Fibroblast of the aortic adventitia (primary cell): ENCODE measurements at places on chromosomes 1 and 21. TPM values are rescaled to one million over a fixed set of nuclear protein-coding genes. Genes with fewer than 3 reads are reported as not detected.
A peak's percentile ranks its signal among the peaks of the same experiment; 100 is the strongest.

DNA sequence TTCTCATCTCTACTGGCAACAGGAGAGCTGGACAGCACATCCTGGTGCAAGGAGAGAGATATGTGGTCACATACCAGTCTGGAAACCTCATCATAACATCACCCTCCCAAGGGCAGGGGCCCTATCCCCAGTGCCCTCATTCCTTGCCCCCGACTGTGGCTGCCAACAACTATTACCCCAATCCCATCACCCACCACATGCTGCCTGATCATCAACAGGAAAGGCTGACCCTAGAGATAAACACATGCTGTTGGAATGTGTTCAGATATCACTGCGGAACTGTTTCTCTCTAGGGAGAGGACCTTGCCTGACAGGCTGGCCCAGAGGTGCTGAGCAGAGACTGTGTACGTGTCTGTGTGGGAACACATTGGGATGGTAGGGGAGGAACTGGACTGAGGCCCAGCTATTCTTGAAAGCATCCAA lies 4.5 kb upstream of the INKA2 start:
- DNase-seq = peak; percentile 30

- peak; percentile 25 for DNase-seq
Observed at GRCh38 chr1:938088-938683, 14.5 kb downstream of the SAMD11 start.

GRCh38 chr1:218401441-218401997 lies 56.4 kb downstream of the TGFB2 start:
- no peak for DNase-seq

DNA sequence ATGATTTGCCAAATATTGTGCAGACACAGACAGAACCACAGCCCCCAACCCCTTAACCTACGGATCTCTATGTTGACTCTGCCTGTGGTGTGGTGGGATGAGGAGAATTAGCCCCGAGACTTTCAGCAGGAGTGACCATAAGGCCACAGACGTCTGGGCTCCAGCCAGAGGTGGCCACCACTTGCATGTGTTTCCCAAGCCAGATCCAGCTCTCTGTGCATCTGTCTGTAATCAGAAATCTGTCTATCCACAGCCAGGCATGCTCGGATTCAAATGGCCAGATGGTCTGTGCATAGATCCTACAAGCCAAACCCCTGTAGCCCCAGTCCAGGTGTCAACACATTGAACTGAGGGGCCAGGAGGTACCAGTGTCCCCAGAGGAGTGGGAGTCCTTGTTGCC lies 140.6 kb downstream of the SYF2 start:
- DNase-seq = no peak

DNA sequence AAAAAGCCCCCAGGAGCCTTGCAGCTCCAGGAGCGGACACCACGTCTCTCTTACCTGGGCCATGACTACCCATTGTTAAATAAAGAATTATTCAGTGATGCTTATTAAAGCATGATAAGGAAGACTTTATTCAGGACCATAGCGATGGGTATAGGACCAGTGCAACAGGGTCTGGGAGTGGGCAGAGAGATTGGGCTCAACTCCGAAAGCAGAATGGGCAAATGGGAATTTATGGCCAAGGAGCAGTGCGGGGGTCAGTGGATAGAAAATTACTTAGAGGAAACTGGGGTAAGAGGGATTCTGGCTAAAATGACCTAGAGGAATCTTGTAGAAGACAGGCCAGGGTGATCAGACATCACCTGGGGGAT lies 580 bp upstream of the ATP5PO start:
- no peak for DNase-seq

- DNase-seq = no peak
Observed at GRCh38 chr1:228737601-228738041, 2.3 kb downstream of the RHOU start.

DNA sequence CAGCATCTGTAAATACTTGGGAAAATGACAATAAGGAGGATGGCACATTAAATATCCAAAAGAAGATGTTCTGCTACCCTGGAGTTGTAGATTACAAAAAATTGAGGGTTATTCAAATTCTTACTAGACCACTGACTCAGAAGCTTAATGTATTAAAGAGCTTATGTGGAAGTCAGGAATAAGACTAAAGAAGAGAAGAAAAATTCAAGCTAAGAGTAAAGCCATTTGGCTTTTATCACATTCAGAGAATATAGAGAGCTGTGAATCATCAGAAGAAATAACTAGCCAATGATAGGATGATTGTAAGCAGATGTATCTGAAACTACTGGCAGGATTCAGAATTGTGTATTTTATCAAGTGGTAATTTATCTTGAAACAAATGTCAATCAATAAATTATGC lies 237.0 kb downstream of the TBX15 start:
- peak; percentile 4 for DNase-seq

- DNase-seq = no peak
Observed at GRCh38 chr21:23471877-23472276, 2135.4 kb downstream of the MRPL39 start.

GRCh38 chr1:1135339-1136136 lies 19.6 kb upstream of the C1orf159 start:
- DNase-seq = peak; percentile 27

GRCh38 chr1:41122851-41123518 lies 101.5 kb upstream of the SLFNL1 start:
- peak; percentile 72 for DNase-seq

DNA sequence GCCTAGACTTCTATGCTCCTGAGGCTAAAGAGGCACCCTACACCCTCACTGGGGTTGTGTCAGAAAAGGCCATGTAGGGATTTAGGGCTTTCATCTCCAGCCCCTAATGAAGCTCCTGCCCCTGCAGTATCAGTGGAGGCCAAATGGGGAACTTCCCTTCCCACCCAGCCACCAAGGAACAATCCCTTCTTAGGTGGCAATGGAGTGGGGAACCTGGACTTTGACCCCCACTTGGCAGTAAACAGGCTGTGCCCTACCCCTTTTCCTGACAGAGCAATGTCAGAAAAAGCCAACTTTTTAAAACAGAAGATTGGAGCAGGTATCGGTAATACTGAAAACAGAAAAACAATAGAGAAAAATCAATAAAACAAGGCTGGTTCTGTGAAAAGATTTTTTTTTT lies 35.5 kb upstream of the SLC19A2 start:
- no peak for DNase-seq

The VSIG8 gene
- not detected in 2 replicates for total RNA-seq

The F13B gene
- total RNA-seq = not detected in 2 replicates

The RRAGC gene
- 44.4 and 56.8 TPM in 2 replicates for total RNA-seq

The CELF3 gene
- total RNA-seq = not detected in 2 replicates

The NBPF4 gene
- total RNA-seq = not detected in 2 replicates
